ENCODE measurements at places on chromosomes 7 and 10.

DNA sequence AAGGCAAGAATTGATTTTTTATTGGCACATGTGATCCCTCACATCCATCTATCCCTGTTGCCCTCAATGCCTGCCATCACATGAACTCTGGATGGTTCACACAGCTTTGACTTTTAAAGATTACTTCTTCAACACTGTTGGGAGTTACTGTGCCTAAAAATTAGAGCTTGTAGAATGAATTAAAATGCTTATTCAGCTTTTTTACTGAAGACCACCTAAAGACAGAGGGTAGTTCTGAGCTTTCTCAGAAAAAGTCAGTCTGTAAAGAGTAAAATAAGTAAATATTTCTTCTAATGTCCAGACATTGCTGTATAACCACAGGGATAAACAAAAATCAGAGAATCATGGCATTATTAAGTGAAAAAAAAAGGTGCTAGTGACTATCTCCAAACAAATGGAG is 93.3 kb upstream of the CSTF2T start:
- no peak for DNase-seq

GRCh38 chr10:43653746-43654145 is 5.1 kb upstream of the ZNF32 start:
- DNase-seq = no peak

GRCh38 chr10:21602313-21602712 is 68.3 kb downstream of the MLLT10 start:
- DNase-seq = no peak

DNA sequence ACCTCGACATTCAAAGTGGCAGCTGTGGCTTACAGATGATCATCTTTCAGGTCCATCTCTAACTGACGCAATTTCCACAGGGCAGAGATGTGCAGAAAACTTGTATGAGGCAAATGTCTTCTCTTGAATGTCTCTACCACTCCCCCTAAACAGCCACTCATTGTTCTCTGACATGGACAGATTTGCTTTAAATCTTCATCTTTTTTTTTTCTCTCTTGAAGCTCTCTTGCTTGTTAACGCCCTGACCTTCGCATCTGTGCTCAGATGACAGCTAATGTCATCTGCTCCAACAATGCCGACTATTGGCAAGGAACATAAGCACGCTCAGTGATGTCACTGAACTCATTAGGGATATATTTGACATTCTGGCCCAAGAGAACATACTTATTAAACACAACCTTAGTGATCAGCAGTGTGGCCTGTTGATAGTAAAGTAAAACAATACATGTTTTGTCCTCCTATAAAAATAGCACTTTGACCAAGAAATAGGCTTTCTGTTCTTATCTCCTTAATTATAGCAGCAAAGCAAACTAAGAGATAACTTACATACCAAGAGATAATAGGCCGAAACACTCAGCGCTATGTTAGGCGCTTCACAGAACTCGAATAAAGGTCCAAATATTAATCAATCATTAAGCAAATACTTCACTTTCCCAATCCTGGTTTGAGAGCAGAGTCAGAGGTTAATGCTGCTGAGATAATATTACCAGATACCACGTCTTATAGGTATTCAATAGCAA is 583.5 kb downstream of the PARD3 start:
- no peak for DNase-seq

DNA sequence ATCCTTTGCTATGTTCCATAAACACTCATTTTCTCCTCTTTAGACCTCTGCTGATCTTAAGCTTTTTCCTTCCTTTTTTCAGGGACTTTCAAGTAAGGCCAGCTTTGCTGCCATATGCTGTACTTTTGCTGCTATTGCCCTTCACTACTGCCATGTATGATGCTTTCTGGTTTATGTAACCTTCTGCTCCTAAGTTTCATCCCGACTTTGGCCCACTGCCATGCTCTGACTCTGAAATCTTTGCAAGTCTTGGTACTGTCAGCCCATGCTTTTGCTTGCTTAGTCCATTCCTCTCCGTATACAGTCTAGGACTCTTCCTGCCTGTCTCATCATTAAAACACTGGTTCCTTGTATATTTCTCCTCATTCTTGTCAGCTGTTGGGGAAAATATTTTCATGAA is 152.4 kb downstream of the RNF133 start:
- no peak for DNase-seq

DNA sequence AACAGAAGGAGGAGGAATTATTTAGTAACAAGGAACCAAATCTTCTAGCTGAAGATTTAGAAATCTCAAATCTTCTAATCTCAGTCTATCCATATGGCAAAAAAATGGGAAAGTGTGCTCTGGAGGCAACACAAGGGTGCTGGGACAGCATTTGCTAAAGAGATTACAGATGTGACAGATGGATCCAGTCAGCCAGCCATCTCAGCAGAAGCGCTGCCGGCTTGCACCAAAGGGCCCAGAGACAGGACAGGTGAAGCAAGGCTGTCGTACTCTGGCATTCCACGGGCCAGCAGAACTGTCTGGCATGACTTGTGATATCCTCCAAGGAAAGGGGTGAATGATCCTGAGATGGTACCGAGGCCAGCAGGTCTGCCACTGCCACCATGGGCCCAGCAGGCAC is 45.7 kb upstream of the GJD4 start:
- no peak for DNase-seq

DNA sequence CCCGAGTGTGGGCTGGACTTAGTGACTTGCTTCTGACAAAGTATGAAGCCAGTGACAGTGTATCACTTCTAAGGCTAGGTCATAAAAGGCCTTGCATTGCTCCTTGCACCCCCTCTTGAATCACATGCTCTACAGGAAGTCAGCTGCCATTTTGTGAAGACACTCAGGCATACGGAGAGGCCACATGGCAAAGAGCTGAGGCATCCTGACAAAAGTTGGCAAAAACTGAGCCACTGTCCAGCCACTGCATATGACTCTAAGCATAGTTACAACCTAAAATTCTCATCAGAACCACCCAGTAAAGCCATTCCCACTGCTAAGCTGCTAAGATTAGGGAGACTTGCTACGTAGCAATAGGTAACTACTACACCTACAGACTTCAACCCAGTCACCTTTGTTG is 18.6 kb downstream of the COBL start:
- no peak for DNase-seq

GRCh38 chr7:7105800-7106582 is 76.4 kb upstream of the C1GALT1 start:
- no peak for DNase-seq

All from activated T-helper 1 cell treated with anti-CD3 and anti-CD28 coated beads, Interleukin-2, amount 50 U/mL, for 16 hours (primary cell).